Panc1 (cell line): ENCODE measurements at places on chromosomes 3 and 15. TPM values are rescaled to one million over a fixed set of nuclear protein-coding genes. Genes with fewer than 3 reads are reported as not detected.

The IL17RE gene
- 1.1 TPM for total RNA-seq

The DPP8 gene
- total RNA-seq = 36.2 TPM

The CSPG4 gene
- 17.5 TPM for total RNA-seq

The NANOGP8 gene
- total RNA-seq = not detected

The CASR gene
- not detected for total RNA-seq

The SEMA6D gene
- 0.03 TPM for total RNA-seq

The TUSC7 gene
- not detected for total RNA-seq

The MYL3 gene
- total RNA-seq = not detected

The TM4SF18 gene
- total RNA-seq = 54.5 TPM

The GP9 gene
- total RNA-seq = not detected

The ZNF80 gene
- total RNA-seq = not detected

The GMNC gene
- not detected for total RNA-seq

The GRK7 gene
- 0.10 TPM for total RNA-seq

The TP53BP1 gene
- 80.3 TPM for total RNA-seq

The CCRL2 gene
- total RNA-seq = not detected

The LARP6 gene
- total RNA-seq = 66.3 TPM

The CLN6 gene
- 68.7 TPM for total RNA-seq

The GOLGA8N gene
- 4.1 TPM for total RNA-seq

The THRB gene
- 3.9 TPM for total RNA-seq

The FOXB1 gene
- 0.64 TPM for total RNA-seq

The NDUFB4 gene
- 208 TPM for total RNA-seq

The HYKK gene
- 19.8 TPM for total RNA-seq

The PRICKLE2 gene
- 0.26 TPM for total RNA-seq

The PDHB gene
- 66.6 TPM for total RNA-seq

The GOLGA8S gene
- total RNA-seq = 0.15 TPM

The CYP1A1 gene
- 0.15 TPM for total RNA-seq

The SNRPA1 gene
- total RNA-seq = 98.0 TPM

The CCDC71 gene
- 14.1 TPM for total RNA-seq

The MUC20 gene
- not detected for total RNA-seq

The CHRNA5 gene
- 52.4 TPM for total RNA-seq
